ENCODE measurements at places on chromosomes 1 and 21.

DNA sequence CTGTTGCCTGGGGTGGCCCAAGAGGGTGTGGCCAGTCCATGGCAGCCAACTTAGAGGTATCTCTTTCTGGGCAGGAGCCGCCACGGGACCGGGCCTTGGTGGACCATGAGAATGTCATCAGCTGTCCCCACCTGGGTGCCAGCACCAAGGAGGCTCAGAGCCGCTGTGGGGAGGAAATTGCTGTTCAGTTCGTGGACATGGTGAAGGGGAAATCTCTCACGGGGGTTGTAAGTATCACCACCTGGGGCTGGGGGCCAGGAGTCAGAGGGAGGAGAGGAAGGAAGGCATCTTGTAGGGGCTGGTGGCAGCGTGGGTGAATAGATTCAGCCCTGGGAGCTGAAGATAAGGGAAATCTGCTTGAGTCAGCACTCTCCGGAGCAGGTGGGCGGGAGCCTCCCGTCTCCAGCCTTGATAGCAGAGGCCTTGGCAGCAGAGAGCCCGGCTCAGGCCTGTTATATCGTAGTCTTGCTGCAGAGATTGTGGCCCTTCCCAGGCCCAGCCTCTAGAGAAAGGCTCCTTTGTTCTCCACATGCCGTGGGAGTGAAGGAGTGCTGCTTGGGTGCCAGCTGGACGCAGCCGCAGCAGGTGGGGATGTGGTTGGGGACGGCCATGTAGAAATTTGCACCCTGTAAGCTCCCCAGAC, 25.4 kb downstream of the PHGDH start:
- no peak for DNase-seq

DNA sequence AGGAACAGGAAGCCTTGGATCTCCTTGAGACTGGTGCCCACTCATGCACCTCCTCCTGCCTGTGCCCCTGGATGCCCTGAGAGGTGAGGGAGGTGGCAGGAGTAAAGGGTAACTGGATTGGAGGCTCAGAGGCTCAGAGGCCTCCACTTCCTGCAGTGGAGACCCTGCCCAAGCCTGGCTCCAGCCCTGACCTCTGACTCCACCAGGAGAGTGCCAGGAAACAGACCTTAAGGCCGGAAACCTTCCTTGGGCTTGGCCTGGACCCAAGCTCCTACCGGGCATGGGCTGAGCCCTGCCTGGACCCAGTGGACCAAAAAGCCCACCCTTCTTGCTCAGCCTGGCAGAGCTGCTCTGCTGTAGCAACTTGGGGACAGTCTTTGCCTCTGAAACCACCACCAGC, 15.0 kb upstream of the CELA3B start:
- DNase-seq = no peak

GRCh38 chr1:51594716-51595115, 22.2 kb upstream of the OSBPL9 start:
- DNase-seq = no peak

DNA sequence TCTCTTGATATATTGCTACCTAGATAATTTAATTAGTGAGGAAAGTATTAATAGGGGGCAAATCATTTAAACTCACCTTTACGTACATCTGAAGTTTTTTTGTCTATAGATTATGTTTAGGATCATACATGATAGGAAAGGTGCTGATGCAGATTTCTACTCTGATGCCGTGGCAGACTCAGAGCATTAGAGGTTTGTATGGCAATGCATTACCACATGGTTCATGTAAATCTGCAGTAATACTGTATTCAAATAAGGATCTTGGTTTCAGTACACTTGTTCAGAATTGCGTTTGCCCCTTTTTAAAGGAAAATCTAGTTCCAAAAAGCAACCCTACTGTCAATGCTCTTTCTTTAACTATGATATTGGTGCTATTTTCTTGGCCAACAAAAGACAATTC, 288.3 kb downstream of the PTPRC start:
- DNase-seq = no peak

GRCh38 chr1:147084273-147085096, 87.8 kb downstream of the PRKAB2 start:
- peak; percentile 75 for DNase-seq

DNA sequence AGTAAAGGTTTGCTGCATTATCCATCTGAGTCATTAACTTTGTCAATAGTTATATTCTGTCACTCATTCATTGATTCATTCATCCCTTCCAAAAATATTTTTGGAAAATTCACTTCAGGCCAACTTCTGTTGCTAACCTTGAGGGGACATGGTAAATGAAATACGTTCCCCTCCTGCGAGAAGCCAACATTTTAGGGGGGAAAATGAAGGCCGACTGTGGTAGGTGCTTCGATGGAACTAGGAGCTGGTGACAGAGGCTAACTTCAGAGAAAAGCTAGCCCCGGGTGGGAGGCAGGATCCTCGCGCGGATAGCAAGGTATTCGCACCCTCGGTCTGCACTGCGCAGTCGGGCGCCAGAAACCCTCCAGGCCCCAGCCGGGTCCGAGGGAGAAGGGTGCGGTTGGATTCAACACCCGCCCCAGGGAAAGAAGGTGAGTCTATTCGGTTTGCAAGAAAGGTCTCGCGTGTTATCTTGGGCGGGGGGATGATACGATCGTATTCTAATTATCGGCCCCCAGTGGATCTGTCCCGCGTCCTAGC, 646 bp upstream of the RRP15 start:
- DNase-seq = no peak

GRCh38 chr21:33059380-33059841, 10.5 kb upstream of the OLIG1 start:
- peak; percentile 90 for DNase-seq

- peak; percentile 79 for DNase-seq
These were observed 3.4 kb upstream of the NVL start for GRCh38 chr1:224333309-224333926.

GRCh38 chr1:42831273-42831672, 14.1 kb upstream of the SVBP start:
- no peak for DNase-seq

- DNase-seq = peak; percentile 88
These were observed 12.6 kb upstream of the PSMA5 start for GRCh38 chr1:109438798-109439297.
